Large intestine (tissue), 12 donors: ENCODE measurements at places on chromosomes 4 and X. TPM values are rescaled to one million over a fixed set of nuclear protein-coding genes. Genes with fewer than 3 reads are reported as not detected.

The CT45A1 gene
- polyA plus RNA-seq = not detected

DNA sequence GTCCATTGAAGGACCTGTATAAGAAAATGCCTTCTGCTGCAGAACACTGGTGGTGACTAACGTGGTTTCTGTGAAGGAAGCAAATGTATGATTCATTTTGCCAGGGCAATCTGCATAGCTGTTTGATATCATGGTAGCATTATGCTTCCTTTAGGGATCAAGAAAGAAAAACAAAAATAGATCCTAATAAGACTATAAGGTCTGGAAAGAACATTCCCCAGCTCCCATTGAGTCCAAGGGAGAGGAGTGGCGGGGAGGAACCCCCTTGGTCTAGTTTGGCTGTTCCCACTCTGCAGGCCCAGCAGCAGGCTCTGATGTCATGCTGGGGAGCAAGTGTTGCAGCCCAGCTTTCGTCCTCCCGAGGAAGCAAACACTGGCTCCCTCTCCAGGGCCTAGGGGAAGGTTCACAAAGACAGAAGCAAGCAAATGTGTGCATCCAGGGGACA, 154.5 kb upstream of the GALNT7 start:
- no peak for DNase-seq

- peak; percentile 59 for DNase-seq
Observed at GRCh38 chr4:212438-213188, 88.3 kb downstream of the ZNF718 start.

The TLL1 gene
- polyA plus RNA-seq = 2.8 TPM

The TMEM31 gene
- polyA plus RNA-seq = 0.43 TPM

The SSX3 gene
- not detected for polyA plus RNA-seq

DNA sequence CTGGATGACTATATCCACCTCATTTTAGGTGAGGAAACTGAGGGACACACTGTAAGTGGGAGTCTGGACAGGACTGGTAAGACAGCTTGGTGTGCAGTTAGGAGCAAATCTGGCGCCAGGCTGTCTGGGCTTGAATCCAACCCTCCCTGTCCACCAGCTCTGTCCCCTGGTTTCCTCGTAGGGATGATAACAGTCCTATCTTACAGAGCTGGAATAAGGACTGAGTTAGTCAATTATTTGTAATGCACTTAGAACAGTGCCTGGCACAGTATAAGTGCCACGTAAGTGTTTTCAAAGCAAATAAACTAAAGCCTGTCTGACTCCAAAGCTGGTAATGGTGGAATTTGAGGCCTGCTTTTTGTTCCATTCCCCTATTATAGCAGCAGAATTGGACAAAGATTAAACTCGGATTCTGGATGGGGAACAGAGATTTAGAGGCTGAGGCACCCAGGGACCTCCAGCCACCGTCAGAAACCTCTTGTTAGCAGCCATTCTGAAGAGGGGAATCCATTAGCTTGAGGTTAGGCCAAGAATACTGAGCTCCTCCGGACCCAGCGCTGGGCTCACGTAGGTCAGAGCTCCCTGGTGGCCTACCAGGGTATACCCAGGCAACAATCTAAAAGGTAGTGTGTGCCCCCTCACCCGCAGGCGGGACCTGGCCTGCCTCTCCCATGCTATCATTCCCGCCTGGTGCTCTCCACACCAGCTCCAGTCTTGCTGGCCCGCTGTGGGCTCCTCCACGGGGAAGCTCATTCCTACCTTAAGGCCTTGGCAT, 102.1 kb downstream of the UCHL1 start:
- no peak for DNase-seq

GRCh38 chrX:57364145-57364544, 77.6 kb downstream of the FAAH2 start:
- DNase-seq = no peak

The NAA10 gene
- 73.6 TPM for polyA plus RNA-seq

The DNAAF6 gene
- polyA plus RNA-seq = not detected

DNA sequence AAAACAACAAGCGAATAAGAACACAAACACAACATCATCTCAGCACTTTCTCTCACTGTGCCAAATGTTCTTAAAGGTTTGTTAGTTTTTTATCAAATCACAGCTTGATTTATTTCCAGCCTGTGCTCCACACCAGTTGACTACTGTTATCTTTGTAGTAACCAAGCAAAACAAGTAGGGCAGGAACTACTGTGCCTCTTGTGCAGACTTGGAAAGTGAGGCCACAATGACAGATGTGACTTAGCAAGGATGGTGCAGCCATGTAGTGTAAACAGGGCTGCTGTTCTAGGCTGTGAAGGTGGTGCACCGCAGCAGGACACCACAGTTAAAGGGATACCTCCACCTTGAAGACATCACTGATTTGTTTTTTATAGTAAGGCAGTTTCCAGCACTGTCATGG, 170.0 kb downstream of the IL1RAPL1 start:
- no peak for DNase-seq

GRCh38 chrX:47030339-47030738, 47.9 kb upstream of the RGN start:
- peak; percentile 19 for DNase-seq

DNA sequence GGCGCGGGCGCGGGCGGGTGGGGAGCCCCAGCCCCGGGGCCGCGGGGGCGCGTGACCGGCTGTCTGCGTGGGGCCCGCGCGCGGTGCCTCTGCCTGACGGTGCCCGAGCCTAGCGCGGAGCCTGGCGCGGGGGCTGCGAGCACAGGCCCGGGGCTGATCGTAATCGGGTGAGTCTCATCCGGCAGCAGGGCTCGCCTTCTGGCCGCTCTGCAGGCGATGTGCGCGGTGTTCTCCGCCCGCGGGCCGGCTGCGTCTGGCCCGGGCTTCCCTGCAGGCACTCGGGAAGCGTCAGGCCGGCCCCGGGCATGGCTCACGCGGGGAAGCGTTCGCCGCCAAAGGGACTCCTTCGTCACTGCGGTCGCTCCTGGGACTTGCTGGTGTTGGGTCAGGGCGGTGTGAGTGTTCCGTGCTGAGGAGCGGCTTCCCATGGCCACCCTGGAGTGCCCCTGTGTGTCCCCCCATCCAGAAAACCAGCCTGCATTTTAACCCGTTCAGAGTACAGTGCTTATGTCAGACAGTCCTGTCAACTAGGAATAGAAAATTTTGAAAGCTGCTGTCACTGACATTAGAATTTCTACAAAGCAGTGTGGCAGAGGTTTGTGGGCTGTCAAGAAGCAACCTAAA, 40.6 kb downstream of the FAM149A start:
- peak; percentile 21 for DNase-seq

The GPM6B gene
- polyA plus RNA-seq = 11.5 TPM

DNA sequence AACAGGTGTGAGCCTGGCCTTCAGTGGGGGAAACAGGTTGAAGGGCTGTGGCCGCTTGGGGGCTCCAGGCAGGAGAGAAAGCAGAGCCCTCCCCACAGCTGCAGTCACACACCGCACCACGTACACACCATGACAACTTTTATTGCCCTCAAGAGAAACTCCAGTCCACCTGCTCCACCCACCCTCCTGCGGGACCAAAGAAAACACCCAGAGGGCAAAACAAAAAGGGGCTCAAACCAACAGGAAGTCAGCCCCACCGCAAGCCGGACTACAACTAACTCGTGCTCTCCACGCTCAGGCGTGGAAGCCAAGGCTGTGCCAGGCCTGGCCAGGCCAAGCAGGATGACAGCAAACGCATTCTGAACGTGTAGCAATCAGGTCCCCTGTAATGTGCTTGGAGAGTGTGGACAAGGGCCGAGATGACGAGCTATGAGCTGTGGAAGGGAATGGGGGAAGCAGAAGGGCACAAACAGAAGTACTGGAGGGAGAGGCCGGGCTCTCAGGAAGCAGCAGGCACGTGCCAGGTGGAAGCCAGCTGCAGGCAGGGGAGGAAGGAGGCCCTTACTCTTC, 12.7 kb downstream of the SLC6A8 start:
- no peak for DNase-seq

DNA sequence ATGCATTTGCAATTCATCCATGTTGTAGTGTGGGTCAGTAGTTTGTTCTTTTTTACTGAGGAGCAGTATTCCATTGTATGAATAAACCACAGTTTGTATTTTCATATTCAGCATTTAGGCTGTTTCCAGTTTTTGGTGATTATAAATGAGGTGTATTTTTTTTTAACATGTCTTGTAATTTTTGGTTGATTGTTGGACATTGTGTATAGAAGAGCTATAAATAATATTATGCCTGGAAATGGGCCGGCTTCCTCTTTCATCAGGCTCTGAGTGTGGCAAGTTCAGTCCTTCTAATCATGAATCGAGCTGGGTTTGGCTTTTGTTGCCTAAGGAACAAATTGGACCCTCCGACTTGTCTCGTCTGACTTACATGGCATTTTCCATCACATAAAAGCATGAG, 115.7 kb downstream of the PSAPL1 start:
- no peak for DNase-seq

DNA sequence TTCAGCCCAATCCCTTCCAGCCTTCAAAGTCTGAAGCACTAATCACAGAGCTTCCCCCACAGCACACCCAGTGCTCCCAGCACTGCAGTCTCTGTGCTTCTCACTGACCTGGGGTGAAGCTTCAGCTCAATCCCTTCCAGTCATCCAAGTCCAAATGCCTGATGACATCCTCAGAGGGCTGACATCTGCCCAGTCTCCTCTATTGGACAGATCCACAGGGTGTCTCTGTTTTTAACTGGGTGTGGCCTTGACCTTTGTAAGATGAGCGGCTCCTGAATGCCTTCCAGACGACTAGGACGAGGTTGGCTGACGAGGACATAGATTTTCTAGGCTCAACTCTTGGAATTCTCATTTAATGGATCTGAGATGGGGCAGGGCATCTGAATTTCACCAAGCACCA, 7.6 kb upstream of the SLC2A9 start:
- DNase-seq = no peak

The BEX2 gene
- polyA plus RNA-seq = 55.9 TPM

- peak; percentile 82 for DNase-seq
Observed at GRCh38 chr4:169115897-169116254, 105.8 kb upstream of the CBR4 start.

DNA sequence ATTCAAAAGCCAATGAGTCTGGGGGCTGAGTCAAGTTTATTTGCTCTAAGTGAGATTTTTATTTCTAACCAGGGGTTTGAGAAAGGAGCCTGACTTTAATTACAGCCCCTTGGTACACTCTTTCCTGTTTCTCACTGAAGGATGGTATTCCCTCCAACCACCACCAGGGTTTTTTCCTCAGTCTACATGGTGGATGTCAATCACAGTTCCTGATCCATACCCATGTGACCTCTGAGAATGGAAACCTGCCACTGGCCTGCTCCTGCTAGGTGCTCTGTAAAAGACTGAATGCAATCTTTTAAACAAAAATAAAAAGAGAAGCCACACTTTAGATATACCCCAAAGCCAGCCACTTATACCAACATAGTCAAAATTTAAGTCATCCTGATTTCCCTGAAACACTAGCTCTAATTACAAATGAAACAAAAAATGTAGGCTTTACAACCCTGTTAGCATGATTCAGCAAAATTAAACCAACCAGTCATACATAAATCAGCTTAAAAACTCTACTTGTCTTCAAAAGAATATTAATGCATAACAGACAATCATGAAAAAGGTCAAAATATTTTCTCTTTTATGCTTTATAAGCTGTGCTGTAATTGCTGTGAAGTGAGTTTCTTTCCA, 112.1 kb upstream of the NWD2 start:
- DNase-seq = no peak

The VCX3A gene
- polyA plus RNA-seq = 0.10 TPM

The NWD2 gene
- polyA plus RNA-seq = 0.64 TPM

- DNase-seq = peak; percentile 25
Observed at GRCh38 chr4:38804654-38805295, at the start of gene TLR1. Gene TLR1, minus strand, starts transcription at chr4:38804791. Its CDS starts 5,960 bp downstream, at chr4:38798831.

GRCh38 chr4:1511441-1512041, 105.3 kb upstream of the NKX1-1 start:
- DNase-seq = no peak

DNA sequence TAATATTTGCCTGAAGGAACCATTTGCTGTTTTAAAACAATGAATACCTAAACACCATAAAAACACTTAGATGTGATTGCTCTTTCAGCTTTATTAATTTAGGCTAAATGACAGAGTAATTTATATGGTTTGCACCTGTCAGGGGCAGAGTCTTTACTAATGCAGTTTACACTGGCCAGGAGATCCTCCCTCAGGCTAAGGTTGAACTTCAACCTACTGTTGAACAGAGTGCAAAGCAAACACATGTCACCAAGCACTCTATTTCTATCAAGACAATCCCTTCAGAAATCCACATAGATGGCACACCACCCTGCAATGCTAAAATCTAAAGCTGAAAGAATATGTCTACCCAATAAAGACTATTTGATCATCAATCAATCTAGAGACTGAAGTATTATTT, 147.3 kb downstream of the KLHL13 start:
- DNase-seq = peak; percentile 35

The HMX1 gene
- polyA plus RNA-seq = not detected

DNA sequence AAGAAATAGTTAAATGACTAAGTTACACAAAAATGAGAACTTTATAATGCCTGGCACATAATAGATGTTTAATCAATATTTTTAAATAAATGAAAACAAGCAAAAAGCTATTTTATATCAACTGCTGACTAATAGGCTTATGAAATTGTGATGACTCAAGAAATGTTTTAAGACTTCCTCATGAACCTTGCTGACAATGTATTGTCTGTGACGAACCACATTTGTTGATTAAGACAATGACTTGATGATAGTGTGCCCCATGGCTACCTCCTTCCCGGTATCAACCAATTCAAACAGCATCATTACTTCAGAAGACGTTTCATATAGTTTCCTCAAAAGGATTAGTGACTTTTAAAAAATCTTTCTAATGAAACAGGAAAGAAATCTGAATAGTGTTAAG, 7.9 kb downstream of the CXCL6 start:
- DNase-seq = no peak

The MGAT4D gene
- polyA plus RNA-seq = not detected

DNA sequence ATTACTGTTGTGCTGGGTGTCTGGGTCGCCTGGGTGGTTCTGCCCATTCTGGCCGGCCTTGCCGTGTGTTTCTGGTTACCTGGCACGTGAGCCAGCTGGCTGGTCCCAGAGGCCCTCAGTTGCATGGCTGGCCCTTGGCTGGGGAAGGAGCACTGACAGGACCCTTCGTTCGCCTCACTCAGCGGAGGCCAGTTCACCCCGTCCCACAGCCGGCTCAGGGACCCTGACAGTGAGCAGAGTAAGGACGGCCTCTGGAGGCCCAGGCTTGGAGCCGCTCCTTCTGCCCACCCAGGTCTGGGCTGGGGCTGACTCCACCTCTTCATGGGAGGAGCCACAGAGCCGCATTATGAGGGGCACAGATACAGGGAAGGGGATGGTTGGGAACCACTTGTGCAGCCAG, 20.3 kb upstream of the HGFAC start:
- no peak for DNase-seq

- no peak for DNase-seq
Observed at GRCh38 chrX:136839196-136839595, 41.3 kb downstream of the RBMX start.

GRCh38 chr4:35182451-35182850, 1061.9 kb downstream of the ARAP2 start:
- DNase-seq = no peak

GRCh38 chrX:44514272-44514671, 28.4 kb downstream of the FUNDC1 start:
- DNase-seq = no peak

- DNase-seq = no peak
Observed at GRCh38 chr4:114078636-114079035, 99.2 kb upstream of the ARSJ start.
